GOT3 (cell line): ENCODE measurements at places on chromosomes 1 and 21.

DNA sequence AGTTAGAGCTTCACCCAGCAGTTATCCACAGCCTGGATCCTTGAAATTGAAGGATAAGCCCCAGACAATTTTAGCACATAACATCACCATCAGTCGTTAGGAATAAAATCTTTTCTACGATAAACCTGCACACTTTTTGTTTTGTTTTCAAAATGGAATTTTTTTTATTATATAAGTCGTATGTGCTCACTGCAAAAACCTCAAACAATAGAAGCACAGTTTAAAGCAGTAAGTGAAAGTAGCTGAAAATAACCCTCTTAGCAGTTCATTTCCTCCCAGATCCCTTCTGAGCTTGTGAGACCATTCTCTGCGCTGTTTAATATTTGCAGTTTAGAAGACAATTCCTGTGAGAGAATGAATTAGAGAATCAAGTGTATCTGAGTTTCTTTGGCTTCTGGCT lies 38.3 kb downstream of the ELK4 start:
- no peak for DNase-seq

GRCh38 chr1:246638941-246639655 lies 72.8 kb downstream of the CNST start:
- DNase-seq = no peak

DNA sequence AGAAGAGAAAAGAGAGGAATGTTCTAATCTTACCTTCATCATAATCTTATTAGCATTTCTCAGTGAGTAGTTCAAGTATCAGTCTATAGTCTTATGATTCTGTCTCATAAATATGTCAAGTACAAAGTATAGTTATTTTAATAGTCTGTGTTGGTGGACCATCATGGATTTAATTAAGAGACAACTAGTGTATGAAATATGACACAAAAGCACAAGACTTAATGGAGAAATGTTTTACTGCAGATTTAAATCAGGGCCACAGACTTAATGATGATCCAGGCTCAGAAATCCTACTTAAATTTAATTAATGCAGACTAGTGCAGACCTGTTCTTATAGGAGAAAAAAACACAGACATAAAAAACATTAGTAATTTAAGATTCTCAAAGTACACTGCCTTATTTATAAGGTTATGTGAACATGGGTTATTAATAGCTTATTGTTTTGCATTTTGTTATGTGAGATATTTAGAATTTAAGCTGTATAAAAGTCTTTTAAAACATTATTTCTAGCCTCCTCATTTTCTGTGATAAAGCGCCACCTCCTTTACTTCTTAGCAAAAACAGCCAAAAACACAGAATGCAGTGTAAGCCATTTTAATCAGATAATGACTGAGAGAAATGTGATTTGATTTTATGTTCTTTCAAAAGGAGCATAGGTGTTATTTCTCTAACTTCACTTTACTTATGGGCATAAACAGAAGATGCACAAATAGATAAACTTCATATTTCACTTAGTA lies 255.0 kb upstream of the SNX7 start:
- no peak for DNase-seq

DNA sequence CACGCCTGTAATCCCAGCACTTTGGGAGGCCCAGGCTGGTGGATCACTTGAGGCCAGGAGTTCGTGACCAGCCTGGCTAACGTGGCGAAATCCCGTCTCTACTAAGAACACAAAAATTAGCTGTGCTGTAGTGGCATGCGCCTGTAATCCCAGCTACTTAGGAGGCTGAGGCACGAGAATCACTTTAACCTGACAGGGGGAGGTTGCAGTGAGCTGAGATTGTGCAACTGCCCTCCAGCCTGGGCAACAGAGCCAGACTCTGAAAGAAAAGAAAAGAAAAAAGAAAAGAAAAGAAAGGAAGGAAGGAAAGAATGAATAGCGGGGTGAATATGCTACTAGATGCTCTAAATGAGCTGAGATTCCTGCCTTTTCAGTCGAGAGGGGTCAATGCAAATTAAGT lies 7.1 kb downstream of the GFI1 start:
- no peak for DNase-seq

GRCh38 chr1:39540504-39541031 lies 36.0 kb downstream of the PABPC4 start:
- DNase-seq = peak; percentile 35

DNA sequence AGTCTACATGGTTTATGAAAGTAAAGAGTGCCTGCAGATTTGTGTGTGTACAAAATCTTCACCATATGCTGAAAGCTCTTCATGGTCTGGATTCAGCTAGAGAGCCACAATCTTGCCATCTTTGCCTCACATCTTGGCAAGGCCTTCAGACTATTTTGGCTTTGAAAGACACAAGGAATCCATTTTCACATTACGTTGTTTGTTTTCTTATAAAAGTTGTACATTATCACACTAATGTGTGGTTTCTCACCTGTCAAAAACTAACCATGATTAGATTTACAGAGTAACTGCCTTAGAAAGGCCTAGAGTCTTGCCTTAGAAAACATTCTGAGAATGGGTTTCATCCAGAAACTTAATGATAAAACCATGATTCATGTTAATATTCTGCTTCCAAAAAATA lies 494.6 kb downstream of the NEGR1 start:
- DNase-seq = no peak

- DNase-seq = no peak
Observed at GRCh38 chr1:161162052-161162451, 2.8 kb downstream of the USP21 start.
